ENCODE measurements at places on chromosomes 7 and 10.

DNA sequence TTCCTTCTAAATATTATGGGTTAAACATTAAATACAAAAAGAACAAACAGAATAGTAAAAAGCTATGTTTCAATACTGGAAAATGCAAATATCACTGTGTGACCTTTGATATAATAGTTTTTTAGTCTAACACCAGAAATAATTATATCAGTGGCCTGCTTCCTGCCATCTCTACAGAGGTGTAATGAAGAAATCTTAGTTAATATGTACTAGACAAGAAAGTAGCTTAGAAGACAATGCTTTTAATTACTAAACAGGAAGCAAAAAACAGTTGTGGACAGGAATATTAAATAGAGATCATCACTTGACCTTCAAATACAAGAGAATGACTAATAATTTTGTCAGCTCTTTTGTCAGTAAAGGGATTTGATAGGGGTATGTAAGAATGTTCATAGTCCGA, 47.4 kb upstream of the LRRN3 start:
- DNase-seq, result no peak

DNA sequence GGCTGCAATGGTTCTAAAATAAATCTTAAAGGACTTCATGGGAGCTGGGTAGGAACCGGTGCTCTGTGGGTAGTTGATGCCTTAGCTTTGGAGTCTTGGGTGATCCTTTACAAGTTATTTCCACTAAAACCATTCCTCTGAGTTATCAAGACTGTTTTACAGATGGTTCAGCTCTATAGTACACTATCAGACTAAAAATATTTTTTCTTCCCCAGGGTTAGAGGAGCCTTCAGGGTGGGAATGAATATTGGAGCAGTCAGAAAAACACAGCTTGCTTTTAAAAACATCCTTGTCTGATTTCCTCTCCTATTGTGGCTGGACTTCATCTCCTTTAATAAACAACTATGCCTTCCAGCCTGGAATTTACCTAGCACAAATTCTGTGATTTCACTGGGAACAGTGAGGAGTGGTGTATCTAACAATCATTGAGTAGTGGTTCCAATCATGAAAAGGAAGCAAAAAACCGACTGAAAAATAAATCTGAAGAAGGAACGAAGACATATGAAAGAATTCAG, 102.6 kb upstream of the AFAP1L2 start:
- no peak for DNase-seq

GRCh38 chr7:87510411-87510875, 35.0 kb upstream of the ABCB4 start:
- DNase-seq, result no peak

DNA sequence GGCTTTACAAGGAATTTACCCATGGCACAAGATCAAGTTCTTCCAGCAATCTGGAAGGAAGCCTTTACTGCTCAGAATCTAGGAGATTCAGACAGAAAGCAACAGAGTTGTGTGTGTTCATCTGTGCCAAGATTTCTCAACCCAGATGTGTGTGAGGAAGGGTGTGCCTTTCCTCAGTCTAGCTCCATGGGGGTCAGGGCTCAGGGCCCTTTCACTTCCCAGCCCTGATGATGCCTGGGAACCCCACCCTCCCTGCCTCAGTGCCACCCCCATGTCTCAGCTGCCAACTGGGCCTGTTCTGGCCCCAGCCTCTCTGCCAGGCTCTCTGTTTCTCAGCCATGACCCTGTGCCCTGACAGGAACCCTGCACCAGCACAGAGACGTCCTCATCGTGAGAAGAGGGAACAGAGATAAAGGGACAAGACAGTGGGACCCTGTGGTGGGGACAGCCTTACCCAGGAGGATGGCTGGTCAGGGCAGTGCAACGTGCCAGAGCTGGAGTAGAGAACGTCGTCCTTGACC, 102.0 kb downstream of the VIPR2 start:
- no peak for DNase-seq

GRCh38 chr10:1320739-1321320, 264.6 kb downstream of the WDR37 start:
- no peak for DNase-seq

DNA sequence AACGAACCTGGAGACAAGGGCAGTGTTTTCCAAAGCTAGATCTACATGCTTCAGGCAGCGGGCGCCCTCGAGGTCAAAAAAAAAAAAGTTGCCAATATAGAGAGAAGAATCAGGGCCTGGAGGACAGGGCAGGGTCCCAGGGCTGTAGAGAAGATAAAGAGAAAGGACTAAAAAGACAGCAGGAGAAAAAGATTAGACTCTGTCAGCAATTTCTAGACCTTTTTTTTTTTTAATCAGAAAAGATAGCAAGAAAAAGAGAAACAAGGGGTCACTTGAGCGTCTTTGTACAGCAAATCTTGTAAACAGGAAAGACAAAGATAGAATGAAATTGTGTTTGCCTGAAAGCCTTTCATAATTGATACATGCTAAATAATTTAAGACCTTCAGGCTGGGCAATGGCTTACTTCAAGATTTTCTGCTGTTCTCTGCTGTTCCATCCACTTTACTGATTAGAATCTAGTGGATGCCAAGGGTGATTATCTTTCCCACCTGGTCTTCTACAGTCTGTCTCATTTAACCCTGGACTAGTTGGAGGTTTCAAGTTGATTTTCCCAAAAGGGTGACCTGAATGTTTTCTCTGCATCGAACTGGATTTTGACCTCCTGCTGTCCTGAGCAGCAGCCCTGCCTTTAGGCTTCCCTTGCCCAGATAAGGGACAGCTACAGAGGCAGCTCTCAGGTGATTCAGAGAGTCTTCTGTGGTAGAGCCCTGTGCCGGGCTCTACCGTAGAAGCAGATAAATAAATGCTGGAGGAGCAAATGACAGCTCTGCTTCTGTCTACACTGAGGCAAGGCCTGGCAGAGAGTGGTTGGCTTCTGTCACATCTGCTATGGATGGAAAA, 5.1 kb downstream of the LMOD2 start:
- DNase-seq, result no peak
